NCI-H1417 (cell line): ENCODE measurements at places on chromosomes 2 and 18.

GRCh38 chr2:88131201-88131998 is 3.5 kb upstream of the FABP1 start:
- DNase-seq, result no peak

DNA sequence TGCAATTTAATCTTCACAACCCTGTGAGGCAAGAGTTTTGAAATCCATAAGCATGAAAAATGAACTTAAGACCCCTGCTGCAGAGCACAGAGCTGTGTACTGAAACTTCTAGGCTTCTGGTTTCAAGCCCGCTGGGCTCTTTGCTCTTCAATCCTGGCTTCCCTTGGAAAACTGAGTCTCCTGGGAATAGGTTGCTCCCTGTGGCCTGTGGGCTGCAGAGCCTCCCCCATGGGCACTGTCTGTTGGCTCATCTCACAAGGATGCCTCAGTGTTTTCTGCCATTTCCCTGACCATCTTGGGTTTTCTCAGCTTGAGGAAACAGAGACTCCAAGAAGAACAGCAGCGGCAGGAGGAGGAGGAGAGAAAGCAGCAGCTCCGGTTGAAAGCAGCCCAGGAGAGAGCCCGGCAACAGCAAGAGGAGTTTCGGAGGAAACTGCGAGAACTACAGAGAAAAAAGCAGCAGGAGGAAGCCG is 44.5 kb downstream of the SUMO1 start:
- no peak for DNase-seq

DNA sequence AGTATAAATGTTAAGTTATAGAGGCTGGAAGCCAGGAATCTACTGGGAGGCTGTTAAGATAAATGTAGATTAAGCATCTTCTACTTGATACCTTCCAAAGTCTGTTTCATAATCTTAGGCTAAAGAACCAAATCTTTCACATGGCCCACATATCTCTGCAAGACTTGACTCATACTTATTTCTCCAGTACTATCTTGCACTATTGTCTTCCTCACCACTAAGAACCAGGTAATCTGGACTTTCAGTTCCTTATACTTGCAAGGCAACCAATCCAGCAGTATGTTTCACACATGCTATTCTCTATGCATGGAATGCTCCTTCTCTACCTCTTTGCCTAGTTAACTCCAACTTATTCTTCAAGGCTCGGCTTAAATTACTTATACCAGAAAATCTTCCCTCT is 62.2 kb downstream of the RBMS1 start:
- DNase-seq, result no peak

DNA sequence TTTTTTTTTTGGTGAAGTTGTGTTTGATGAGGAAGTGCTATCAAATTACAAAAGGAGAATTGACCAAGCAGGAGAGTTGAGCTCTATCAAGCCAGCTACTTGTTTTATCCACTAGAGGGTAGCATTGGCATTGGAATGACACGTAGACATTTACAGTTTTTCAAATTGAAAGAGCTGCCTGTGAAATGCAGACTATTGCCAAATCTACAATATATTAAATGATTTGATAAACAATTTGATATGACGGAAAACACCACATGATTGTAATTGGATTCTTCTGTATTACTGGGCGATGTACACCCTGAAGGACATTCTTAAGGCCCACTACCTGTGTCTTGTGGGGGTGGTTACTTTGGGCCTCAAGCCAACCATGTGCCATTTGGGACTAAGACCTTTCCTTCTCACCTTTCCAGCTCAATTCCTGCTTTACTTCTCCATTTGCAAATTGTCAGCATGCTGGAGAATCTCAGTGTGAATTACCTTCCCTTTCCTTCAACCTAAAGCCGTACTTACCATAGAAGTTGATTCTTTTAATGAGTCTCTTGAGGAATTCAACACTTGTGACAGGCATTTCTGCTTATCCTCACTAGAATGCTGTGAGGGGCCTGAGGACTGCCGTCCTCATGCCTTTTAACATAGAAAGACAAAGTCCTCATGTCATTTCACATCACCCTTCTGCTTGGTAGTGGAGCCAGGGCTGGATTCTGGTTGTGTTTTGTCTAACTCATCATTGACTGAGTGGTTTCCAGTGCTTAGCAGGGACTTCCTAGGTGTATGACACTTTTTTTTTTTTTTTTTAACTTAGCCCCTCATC is 134.8 kb upstream of the THUMPD2 start:
- peak; percentile 79 for DNase-seq

- no peak for DNase-seq
Observed at GRCh38 chr2:235433860-235434259, 60.0 kb upstream of the AGAP1 start.

GRCh38 chr2:231614559-231615057 is 21.9 kb downstream of the TEX44 start:
- DNase-seq, result peak; percentile 84

GRCh38 chr2:101083613-101084012 is 67.6 kb downstream of the TBC1D8 start:
- no peak for DNase-seq

DNA sequence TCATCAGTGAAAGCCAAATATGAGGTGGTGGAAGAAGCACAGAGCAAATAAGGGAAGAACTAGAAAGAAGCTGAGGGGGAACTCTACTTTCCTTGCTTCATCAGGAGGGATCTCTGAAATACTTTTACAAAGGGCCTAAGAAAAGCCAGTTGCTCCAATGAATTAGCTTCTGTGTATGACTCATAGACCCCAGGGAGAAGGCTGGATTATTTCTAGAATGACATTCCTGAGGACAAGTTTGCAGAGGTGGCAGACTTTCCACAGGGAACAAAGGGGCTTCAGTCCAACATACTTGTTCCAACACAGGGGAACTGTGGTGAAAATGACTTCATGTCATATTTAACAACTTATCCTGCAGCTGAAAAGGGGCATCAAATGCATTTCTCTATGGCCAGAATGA is 29.0 kb downstream of the DOK1 start:
- DNase-seq, result no peak

GRCh38 chr18:29418136-29418535 is 1241.2 kb upstream of the CDH2 start:
- no peak for DNase-seq

DNA sequence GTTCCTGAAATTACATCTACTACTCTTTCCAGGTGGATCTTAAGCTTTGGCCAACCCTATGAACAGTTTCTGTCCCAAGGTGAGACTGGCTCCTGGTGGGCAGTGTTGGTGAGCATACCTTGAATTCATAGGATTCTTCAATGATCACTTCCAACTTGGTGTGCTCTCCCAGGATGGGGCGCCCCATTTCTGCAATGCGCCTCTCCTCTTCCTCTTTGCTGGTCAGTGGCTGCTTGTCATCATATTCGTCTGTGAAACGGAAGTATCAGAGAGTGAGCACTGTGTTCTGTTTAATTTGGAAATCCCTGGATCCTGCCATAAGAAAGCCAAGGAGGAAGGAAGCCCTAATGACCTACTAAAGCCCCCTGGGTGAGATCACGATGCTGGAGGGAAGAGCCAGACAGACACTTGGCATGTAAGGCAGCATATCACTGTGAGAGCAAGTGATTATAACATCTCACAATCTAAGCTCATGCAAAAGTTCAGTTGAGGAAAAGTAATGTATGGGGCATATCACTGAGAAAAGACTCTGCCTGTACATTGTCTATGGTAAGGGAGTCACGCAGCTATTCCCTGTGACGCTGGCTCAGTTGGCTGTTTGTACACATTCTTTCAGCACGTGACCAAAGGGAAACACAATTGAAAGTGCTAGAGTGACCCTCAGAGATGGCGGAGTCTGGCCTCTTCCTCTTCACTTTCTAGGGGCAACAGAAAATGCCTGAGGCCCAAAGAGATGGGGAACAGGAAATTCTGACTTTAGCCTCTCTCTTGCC is 287.0 kb downstream of the SLC8A1 start:
- DNase-seq, result no peak

GRCh38 chr18:34627137-34627920 is 82.8 kb upstream of the DTNA start:
- DNase-seq, result no peak

- DNase-seq, result peak; percentile 2
Observed at GRCh38 chr2:234203135-234203984, 152.9 kb downstream of the SPP2 start.

- no peak for DNase-seq
Observed at GRCh38 chr2:36607947-36608346, 10.0 kb upstream of the FEZ2 start.

DNA sequence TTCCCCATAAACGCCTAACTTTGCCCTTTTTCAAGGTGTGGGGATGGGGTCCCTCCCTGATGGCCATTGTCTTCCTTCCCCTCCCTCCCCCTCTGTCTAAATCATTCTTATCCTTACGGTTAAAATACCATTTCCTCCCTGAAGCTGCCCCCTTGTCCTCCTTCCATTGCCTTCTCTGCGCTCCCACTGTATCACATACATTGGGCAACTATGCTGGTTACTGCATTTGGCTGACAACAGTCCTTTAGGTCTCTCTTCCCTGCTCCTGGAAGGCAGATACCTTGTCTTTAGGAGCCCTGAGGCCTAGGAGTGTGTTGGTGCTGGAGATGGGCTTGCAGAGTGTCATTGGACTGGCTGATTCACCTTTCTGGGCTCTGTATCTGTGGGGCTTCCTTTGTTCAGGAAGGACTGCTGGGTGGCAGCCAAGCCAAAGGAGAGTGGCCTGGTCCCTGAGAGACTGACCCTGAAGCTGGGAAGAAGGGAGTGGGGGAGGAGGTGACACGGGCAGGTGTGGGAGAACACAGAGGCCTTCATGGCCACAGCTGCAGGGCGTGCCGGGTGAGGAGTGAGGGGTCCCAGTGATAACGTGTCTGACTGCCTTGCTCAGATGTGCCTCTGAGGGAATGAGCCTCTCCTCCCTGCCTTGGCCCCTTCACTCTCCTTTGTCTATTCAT is 2.2 kb downstream of the WNT6 start:
- no peak for DNase-seq
